Left renal pelvis (tissue), 4 donors: ENCODE measurements at places on chromosomes 16 and 17. TPM values are rescaled to one million over a fixed set of nuclear protein-coding genes. Genes with fewer than 3 reads are reported as not detected.
A peak's percentile ranks its signal among the peaks of the same experiment; 100 is the strongest.

DNA sequence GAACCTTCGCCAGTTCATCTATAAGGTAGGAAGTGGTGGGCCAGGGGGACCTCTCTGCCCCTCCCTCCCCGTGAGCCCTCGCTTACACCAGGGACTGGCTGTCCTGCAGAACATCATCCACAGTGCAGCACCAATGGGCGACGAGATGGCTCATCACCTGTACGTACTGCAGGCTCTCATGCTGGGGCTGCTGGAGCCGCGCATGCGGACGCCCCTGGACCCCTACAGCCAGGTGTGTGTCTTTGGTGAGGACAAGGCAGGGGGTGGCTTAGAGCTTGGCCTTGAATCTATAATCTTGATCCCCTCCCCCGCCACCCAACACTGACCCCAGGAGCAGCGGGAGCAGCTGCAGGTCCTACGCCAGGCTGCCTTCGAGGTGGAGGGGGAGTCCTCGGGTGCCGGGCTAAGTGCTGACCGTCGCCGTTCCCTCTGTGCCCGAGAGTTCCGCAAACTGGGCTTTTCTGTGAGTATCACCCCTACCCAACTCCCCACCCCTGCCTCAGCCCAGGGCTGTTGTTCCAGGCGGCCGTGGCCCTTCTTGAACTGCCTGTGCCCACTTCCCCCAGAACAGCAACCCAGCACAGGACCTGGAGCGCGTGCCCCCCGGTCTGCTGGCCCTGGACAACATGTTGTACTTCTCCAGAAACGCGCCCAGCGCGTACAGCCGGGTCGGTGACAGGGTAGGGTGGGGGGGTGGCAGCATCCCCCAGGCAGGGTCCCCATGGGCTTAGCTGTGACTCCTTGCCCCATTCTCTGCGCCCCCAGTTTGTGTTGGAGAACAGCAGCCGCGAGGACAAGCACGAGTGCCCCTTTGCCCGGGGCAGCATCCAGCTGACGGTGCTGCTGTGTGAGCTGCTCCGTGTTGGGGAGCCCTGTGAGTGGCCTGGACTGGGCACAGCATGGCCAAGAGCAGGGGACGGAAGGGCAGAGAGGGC is 2.7 kb downstream of the ELMO3 start:
- no peak for DNase-seq

DNA sequence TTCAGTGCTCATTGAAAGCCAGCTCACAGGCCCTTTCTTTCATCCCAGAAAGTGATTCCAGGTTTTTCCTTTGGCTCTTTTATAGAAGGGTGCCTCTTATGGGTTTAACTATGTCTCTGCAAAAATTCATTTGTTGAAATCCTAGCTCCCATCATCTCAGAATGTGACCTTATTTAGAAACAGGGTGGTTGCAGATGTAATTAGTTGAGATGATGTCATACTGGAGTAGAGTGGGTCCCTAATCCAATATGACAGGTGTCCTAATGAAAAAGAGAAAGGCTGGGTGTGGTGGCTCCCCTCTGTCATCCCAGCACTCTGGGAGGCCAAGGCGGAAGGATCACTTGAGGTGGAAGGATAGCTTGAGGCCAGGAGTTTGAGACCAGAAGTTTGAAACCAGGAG is 64.2 kb upstream of the FAM20A start:
- no peak for DNase-seq

DNA sequence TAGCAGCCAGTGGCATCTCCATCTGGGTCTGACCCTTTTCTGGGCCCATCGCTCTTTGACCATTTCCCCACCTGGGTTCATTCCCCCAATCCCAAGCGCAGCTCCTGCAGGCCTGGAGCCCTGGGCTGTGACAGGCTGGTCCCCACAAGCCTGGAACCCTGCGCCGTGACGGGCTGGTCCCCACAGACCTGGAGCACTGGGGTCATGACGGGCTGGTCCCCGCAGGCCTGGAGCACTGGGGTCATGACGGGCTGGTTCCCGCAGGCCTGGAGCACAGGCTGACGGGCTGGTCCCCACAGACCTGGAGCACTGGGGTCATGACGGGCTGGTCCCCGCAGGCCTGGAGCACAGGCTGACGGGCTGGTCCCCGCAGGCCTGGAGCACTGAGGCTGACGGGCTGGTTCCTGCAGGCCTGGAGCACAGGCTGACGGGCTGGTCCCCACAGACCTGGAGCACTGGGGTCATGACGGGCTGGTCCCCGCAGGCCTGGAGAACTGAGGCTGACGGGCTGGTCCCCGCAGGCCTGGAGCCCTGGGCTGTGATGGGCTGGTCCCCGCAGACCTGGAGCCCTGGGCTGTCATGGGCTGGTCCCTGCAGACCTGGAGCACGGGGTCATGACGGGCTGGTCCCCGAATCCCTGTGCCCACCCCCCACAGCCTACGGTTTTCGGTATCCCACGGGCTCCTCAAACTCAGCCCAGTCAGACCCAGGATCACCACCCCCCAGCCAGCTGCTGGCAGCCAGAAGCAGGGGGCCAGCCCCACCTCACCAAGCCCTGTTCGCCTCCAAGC is 16.6 kb downstream of the TMC6 start:
- no peak for DNase-seq

DNA sequence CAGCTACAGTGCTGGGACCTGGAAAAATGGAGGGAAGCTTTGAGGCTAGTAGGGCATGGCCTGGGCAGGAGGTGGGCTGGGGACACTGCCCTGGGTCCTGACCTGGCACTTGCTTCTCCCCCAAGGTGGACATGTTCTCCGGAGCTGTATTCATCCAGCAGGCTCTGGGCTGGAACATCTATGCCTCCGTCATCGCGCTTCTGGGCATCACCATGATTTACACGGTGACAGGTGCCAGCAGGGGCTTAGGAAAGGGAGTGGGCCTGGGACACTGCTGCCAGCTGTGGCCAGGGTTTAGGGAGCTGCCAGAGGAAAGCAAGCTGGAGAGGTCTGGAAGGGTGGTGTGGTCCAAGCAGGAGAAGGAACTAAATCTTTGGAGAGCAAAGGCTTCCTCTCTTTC is 3.1 kb downstream of the SLC5A2 start:
- no peak for DNase-seq

GRCh38 chr16:55832773-55833691 is at the start of gene CES1:
Gene CES1, minus strand, starts transcription at chr16:55833096. Its CDS starts 41 bp downstream, at chr16:55833055.
- DNase-seq: no peak

DNA sequence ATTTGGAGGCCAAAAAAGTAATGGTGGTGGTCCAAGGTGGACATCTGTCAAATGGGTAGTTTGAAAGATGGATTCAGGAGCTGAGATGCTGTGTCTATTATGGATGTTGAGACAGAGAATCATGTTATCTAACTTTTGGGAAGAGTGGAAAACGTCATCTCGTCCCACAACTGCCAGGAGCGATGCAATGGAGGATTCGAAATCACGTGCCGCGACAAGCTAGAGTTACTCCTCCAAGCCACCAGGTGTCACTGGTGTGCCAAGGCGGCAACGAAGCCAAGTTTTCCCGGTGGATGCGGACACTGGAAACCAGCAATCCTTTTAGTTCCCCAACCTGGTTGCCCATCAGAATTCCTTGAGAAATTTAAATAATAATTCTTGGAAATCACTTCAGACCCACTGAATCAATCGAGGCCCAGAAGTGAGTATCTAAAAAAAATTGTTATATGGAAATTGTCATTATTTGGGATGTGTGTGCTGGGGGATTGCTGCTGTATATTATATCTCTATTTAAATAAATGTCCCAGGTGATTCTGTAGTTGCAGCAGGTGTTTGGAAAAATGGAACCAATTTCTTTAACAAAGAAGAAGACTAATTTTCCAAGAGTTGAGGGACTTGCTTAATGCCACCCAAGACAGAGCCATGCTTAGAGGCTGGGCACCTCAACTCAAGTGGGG is 206.1 kb downstream of the HAPSTR1 start:
- no peak for DNase-seq

- DNase-seq: peak; percentile 78
Measured at GRCh38 chr16:66696669-66697630, at the start of gene CMTM4. Gene CMTM4, minus strand, starts transcription at chr16:66696743. Its CDS starts 218 bp downstream, at chr16:66696525.

DNA sequence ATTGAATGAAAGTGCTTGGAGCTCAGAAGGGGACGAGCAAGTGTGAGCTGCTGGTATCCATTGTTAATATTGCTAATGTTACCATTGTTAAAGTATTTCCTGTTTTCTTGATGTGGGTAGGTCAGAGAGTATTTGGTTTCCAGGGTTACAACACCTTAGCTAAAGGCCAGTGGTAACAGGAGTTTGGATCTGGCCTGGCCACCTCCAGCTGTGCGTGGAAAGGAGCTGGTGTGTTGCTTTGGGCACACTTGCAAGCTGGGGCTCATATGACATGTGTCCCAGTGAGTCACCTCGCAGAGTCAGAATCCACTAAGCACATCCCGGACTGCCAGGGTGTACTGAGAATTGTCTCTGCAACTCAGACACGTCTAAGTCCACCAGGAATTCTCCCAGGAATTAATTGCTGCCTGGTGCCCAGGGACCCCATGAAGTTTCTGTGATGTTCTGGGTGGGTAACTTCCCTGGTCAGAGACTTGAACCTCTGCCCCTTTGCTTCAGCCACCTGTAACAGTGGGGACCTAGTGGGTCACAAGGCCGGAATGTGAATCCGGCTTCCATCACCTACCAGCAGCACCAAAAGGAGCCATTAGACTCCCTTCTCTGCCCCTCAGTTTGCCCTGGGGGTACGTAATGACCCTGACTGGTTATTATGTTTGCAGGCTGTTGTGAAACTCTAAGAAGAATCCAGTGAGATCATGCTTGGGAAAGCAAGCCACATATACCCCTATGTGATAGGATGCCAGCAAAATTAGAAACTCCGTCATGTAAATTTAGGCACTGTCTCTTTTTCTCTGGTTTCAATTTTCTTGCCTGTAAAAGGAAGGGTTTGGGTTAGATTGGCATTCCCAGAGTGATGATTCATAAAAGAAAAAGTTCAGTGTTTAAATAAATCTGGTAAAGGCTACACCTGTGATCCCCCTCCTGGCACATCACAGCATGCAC is 12.8 kb downstream of the SLC6A2 start:
- no peak for DNase-seq

- DNase-seq: no peak
Measured at GRCh38 chr16:70772493-70772892, 28.5 kb downstream of the VAC14 start.

GRCh38 chr16:9112166-9112843 is 20.9 kb downstream of the HAPSTR1 start:
- DNase-seq: no peak

SEC14L5 gene
- polyA plus RNA-seq: 0.13 TPM

ZPBP2 gene
- not detected for polyA plus RNA-seq

UTS2R gene
- 0.24 TPM for polyA plus RNA-seq

KRTAP16-1 gene
- polyA plus RNA-seq: not detected

CPNE7 gene
- polyA plus RNA-seq: 3.7 TPM

SYT17 gene
- 11.4 TPM for polyA plus RNA-seq
